ENCODE measurements at places on chromosomes 3 and 15.

DNA sequence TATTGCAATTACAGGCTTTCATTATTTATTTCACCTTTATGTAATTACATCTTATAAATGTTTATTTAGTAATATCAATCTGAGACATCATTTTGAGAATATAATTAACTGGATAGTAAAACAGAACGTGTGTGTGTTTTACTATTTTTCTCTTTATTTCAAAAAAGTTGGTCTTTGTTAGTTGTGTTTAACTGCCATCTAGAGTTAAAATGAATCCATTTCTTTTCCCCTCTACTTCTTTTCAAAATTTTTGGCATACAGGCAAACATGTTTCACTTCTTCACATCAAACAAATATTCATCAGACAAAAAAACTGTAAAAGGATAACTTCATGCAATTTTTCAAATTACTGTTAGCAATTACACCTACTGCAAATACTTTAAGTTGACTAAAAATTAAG, 61.1 kb downstream of the FEZF2 start:
- DNase-seq = no peak

DNA sequence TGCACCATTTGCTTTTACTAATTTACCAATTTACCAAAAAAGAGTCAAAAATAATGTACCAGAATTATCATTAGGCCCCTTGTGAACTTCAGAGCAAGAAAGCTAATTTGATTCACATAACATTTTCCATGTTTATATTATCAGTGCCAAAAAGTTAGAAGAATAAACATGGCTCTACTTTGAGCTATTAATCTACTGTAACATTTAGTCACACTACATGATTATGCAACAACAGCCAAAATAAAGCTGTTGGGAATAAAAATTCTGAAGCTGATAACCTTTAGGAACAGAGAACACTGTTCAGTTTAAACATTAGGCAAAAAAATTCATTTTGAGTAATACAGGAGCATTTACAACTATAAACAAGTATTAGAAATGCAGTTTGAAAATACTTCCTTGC, 63.6 kb downstream of the PROS1 start:
- no peak for DNase-seq

DNA sequence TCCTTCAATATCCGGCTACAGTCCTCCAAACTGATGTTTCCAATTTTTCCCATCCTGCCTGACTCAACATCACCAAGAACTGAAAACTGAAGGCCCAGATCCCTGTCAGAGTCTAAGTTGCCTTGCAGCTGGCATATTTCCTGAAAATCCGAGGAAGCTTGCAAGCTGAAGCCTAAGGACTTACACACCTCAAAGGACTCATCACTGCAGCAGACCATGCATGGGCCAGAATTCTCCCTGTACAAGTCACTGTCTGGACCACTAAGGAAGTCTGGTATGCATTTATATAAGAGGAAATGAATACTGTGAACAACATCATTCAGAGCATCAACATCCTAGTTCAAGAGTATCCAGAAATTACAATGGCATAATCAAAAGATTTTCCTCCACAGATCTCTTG, 548.8 kb upstream of the MDFIC2 start:
- no peak for DNase-seq

DNA sequence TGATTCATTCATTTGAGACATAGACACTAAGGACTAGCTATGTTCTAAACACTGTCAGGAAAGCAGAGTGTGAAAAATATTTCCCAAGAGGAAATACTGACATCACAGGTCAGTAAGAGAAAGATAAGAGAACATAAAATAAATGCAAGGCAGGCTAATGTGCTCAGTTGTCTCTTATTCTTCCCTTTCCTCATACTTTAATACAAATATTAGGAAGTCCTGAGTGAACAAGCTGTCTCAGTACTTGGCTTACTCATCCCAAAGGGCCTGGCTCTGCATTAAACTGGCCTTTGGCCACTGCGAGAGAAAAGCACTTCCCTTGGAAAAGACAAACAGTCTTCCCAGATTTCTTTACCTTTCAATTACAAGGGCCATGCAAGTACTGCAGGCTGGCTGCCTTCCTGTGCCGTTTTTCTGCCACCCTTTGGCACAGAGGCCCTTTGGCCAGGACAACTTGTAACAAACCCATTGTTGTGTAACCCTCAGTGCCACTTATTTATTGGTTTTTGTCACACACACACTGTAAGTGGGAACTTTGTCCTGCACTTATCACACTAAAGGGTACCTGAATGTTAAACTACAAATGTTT, 31.7 kb downstream of the EDC3 start:
- no peak for DNase-seq
